Neural cell (in vitro differentiated cells): ENCODE measurements at places on chromosomes 3 and 15. TPM values are rescaled to one million over a fixed set of nuclear protein-coding genes. Genes with fewer than 3 reads are reported as not detected.

Gene SPATA12
- polyA plus RNA-seq: not detected in 2 replicates

Gene CCDC191
- 14.9 and 18.8 TPM in 2 replicates for polyA plus RNA-seq

Gene PPP1R14D
- not detected in 2 replicates for polyA plus RNA-seq

Gene SEMA6D
- polyA plus RNA-seq: 108 TPM in 2 replicates

Gene ATP13A5
- polyA plus RNA-seq: 0.28 TPM in 1 of 2 replicates, not detected in the other

Gene CNTN6
- 1.7 and 1.8 TPM in 2 replicates for polyA plus RNA-seq

Gene DNAH12
- 1.6 and 1.8 TPM in 2 replicates for polyA plus RNA-seq

Gene EEFSEC
- polyA plus RNA-seq: 4.2 and 4.6 TPM in 2 replicates

Gene XCR1
- polyA plus RNA-seq: not detected in 2 replicates

Gene CHAC1
- polyA plus RNA-seq: 3.6 and 7.0 TPM in 2 replicates

Gene P2RY12
- polyA plus RNA-seq: not detected in 2 replicates

Gene CYP1A1
- polyA plus RNA-seq: 0.09 and 0.36 TPM in 2 replicates
